ENCODE measurements at places on chromosomes 11 and 22. TPM values are rescaled to one million over a fixed set of nuclear protein-coding genes. Genes with fewer than 3 reads are reported as not detected.

DNA sequence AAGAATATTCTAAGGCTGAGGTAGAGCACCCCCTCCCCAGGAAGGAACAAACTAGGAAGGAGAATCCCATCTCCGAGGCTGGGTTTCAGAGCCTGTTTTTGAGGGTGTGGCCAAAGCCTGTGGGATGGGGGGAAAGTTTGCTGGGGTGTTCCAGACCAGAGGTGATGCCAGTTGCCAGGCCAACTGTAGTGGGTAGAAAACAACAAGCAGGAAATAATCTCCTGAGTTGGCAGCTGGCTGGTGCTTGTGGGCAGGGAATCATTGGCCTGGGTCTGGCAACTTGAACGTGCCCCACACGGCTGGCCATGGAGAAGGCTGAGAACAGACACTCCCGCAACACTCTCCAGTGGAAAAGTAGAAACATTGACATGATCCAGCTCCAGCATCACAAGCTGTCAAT lies 385.6 kb downstream of the ETS1 start:
- no peaks in the 10 kb centered on the region for H3K27me3 ChIP-seq
- no peaks in the 10 kb centered on the region for H3K36me3 ChIP-seq
- no peak for DNase-seq

- H3K4me3 ChIP-seq, result no peak overlapping the region
- no peaks in the 10 kb centered on the region for H3K27me3 ChIP-seq
- no peaks in the 10 kb centered on the region for H3K4me1 ChIP-seq
- H3K36me3 ChIP-seq, result no peaks in the 10 kb centered on the region
- no peak for DNase-seq
Measured at GRCh38 chr11:85359859-85360258, 267.3 kb downstream of the DLG2 start.

DNA sequence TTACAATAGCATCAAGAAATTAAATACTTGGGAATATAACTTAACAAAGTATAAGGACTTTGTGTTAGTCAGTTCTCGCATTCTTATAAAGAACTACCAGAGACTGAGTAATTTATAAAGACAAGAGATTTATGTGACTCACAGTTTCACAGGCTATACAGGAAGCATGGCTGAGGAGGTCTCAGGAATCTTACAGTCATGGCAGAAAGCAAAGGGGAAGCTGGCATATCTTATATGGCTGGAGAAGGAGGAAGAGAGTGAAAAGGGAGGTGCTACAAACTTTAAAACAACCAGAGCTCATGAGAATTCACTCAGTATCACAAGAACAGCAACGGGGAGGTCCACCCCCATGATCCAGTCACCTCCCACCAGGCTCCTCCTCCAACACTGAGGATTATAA lies 32.0 kb upstream of the CCDC134 start:
- DNase-seq, result no peak
- H3K36me3 ChIP-seq, result no peaks in the 10 kb centered on the region
- no peak overlapping the region for H3K4me3 ChIP-seq
- peaks cover 8% of the 10 kb centered on the region for H3K27me3 ChIP-seq

- H3K4me3 ChIP-seq, result no peak overlapping the region
- peak overlapping the region; percentile 90 for H3K27ac ChIP-seq
- DNase-seq, result no peak
- H3K27me3 ChIP-seq, result no peaks in the 10 kb centered on the region
Measured at GRCh38 chr22:27726331-27726685, 75.2 kb downstream of the MN1 start.

DNA sequence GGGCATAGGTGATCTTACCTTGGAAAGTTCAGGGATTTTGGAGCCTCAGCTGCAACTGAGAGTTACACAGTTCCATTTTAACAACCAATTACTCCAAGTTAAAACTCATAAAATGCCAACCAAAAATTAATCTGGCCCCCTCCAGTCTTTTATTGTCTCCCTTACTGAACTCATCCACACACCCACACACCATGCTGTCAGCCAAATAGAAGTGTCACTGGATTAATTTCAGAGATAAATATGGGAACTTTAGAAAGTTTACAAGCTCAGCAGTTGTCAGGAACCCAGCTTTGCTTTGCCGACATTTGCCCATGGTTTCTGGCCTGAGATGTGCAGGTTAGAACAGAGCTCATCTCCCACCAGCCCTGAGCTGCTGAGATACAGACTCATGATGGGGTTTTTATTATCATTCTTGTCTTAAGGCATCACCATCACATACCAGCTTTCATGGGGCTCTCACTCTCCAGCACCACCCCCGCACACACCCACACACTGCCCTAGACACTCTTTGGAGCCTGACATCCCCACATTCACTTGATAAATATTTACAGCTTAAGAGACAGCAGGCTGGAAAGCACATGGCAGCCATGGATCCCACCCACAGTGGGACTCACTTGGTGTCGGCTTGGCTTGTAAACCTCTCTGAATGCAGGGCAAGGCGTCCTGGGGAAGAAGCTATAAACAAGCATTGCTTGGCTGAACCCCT lies 23.7 kb upstream of the CTR9 start:
- H3K4me3 ChIP-seq, result no peak overlapping the region
- H3K36me3 ChIP-seq, result no peaks in the 10 kb centered on the region
- DNase-seq, result no peak
- no peak overlapping the region for H3K27ac ChIP-seq

- H3K36me3 ChIP-seq, result no peaks in the 10 kb centered on the region
- H3K4me3 ChIP-seq, result peak overlapping the region; percentile 46
- H3K27me3 ChIP-seq, result peaks cover 26% of the 10 kb centered on the region
- H3K27ac ChIP-seq, result no peak overlapping the region
- H3K4me1 ChIP-seq, result peaks cover 3% of the 10 kb centered on the region
Measured at GRCh38 chr11:119584193-119585042, 144.6 kb downstream of the NECTIN1 start.

- DNase-seq, result no peak
- H3K4me3 ChIP-seq, result no peak overlapping the region
- no peaks in the 10 kb centered on the region for H3K36me3 ChIP-seq
- no peaks in the 10 kb centered on the region for H3K4me1 ChIP-seq
Measured at GRCh38 chr11:76291576-76292526, 85.5 kb upstream of the WNT11 start.

DNA sequence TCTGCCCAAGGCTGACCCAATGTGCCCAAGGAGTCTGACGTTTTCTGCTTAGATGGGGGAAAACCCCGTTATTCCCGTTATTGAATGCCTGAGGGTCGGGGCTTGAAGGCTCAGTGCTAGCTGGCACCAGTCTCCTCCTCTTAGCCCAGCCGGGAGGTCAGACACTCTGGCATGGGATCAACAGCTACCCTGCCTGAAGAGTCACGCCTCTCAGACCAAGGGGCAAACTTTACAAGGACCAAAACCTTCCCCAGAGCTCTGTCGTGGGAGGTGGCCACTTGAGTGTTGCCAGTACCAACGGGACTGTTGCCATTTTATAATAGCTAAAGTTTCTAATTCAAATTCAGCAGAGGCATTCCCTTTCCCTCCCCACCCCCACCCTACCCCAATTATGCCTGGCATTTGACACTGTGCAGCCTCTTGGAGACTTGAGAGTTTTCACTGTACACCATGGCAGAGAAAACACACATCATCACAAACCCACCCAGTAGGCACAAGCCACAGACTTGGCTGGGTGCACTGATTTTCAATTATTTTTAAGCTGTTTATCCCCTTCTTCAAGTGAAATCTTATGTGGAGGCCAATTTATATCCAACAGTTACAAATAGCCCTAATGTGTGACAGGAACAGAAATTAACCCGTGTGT lies 137.5 kb upstream of the SYT13 start:
- DNase-seq, result no peak
- H3K36me3 ChIP-seq, result no peaks in the 10 kb centered on the region
- H3K27me3 ChIP-seq, result peaks cover 24% of the 10 kb centered on the region
- H3K27ac ChIP-seq, result no peak overlapping the region

- no peak overlapping the region for H3K4me3 ChIP-seq
- no peak overlapping the region for H3K27ac ChIP-seq
- peaks cover 7% of the 10 kb centered on the region for H3K27me3 ChIP-seq
Measured at GRCh38 chr22:36856792-36857135, 4.0 kb upstream of the NCF4 start.

DNA sequence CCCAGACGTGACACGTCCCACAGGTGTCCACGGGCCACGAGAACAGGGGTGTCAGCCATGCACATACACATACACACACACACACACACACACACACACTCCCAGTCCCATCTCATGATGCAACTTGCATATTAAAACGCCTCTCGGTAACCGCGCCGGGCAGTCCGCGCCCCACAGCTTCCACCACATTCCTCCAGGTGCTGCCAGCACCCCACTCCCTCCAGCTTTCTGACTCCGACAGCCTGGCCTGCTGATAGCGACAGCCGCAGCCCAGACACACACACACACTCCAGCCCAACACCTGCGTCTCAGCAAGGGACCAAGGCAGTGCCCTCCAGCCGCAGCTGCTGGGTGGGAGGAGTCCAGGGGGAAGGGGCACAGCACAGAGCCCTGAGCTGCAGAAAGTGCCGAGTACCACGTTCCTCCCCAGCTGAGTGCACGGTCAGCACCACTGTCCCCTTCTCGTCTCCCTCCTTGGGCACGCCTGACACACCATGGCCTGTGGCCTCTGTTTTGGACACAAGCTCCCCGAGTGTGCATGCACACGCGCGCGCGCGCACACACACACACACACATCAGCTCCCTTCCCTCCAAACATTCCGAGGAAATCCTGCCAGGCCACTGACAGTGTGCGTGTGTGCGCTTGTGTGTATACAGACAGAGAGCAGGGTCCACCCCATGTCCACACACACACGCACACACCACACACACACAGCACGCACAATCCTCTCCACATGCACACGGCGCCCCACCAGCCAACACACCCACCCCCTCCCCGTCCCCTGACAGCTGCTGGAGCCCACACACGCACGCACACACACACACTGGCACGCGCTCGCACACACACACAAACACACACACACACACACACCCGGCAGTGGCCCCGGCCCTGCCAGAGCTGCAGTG lies 1.2 kb downstream of the ELFN2 start:
- no peak overlapping the region for H3K27ac ChIP-seq
- peaks cover 99% of the 10 kb centered on the region for H3K27me3 ChIP-seq
- H3K4me1 ChIP-seq, result peaks cover 6% of the 10 kb centered on the region
- no peak for DNase-seq

DNA sequence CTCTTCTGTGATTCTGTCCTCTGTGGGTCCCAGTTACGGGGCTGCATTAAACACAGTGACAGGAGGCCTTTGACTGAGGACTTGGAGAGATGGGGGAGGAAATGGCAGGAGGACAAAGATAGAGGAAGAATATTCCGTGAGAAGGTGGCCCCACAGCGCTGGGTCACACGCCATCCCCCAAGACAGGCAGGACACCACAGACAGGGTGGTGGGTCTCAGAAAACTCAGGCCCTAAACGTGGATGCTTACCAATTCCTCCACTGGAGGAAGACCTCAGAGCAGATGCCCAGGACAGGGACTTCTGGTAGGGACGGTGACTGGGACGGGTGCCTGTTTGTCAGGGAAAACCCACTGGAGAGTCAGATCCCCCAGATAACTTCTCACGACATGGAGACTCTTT lies 34.0 kb downstream of the IGLL5 start:
- no peak overlapping the region for H3K27ac ChIP-seq
- no peaks in the 10 kb centered on the region for H3K4me1 ChIP-seq
- no peak for DNase-seq

Gene TRIM48
- total RNA-seq, result not detected

Gene TYR
- total RNA-seq, result not detected

Gene SUSD2
- 0.57 TPM for total RNA-seq

Data from heart right ventricle (tissue), 16 donors.